ENCODE measurements at places on chromosomes 7 and 10. TPM values are rescaled to one million over a fixed set of nuclear protein-coding genes. Genes with fewer than 3 reads are reported as not detected.

GRCh38 chr10:126503392-126504062 lies 115.2 kb upstream of the ADAM12 start:
- no peak for DNase-seq

DNA sequence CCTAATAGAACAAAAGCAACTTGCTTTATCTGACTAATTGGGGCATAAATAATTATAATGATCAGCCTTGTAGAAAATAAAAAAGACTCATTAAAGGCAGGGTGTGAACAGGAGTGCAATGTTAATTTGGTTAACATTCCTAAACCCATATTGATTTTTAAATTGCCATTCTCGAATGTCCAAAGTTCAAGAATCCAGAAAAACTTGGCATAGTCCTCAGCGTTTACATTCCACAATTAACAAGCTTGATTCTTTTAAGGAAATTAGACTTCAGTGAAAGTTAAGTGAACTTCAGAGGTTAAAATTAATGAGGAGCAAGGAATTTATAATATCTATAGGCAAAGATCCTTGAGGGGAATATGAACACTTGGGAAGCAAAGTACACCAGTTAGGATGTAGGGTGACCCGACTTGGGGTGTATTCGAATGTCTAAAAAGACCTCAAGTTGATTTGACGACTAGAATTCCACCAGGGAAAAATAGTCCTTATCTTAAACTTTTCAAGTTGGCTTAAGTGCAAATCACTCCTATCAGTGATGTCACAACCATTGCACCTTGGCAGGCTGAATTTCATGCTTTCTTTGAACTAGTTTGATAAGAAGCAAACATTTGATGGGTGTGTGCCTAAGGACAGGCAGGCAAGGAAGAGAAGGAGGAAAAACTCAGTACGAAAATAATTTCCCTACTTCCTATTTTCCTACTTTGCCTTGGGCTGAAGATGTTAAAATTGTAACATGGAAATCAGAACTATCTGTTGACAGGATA lies 830.4 kb upstream of the COBL start:
- DNase-seq: no peak

GRCh38 chr7:28976022-28976421 lies 17.9 kb upstream of the TRIL start:
- no peak for DNase-seq

DNA sequence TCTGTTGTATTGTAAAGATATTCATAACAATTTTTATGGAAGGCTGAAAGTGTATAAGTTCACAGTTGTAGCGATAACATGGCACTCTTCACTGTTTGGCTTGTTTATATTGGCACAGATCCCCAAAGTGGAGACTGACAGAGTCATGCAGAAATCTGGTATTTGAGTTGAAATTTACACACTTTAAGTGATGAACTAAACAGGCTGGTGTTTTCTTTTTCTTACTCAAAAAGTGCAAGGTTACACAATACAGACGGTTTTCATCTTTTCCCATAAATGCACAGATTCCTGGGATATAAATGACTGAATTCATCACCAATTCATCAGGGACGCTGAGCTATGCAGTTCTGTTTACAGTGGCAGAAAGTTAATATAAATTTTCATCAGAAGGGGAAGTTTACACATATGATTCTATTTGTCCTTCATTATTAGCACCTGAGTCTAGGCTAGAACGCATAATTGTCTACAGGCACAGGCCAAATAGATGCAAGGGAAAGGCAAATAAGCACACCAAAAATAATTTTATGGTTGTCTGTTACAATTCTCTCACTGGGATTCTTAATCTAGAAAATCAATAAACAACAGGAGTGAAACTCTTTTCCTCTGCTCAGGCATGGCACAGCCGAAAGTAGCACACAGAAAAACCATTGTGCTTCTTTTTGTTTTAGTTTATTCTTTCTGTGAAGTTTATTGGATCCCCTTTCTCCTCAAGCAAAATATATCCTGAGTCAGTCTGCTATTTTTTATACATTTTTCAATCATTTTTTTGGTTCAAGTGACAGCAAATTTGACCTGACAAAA lies 88.0 kb downstream of the FOXP2 start:
- DNase-seq: no peak

DNA sequence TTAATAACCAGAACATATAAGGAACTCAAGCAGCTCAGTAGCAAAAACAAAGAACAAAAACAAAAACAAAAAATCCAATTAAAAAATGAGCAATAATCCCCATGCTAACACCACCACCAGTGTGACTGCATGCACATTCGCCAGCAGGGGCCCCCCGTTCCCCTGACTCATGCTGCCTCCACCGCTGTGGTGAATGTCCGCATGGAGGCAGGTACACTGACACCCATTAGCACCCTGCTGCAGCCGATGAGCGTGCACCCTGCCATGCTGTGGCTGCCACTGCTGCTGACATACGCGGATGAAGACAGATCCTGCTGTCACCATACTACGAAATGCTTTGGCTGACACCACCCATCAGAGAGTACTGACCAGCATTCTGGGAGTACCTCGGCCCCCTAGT lies 321.6 kb upstream of the LRRTM3 start:
- DNase-seq: no peak

GRCh38 chr7:7737674-7738073 lies 19.3 kb upstream of the RPA3 start:
- DNase-seq: no peak

DNA sequence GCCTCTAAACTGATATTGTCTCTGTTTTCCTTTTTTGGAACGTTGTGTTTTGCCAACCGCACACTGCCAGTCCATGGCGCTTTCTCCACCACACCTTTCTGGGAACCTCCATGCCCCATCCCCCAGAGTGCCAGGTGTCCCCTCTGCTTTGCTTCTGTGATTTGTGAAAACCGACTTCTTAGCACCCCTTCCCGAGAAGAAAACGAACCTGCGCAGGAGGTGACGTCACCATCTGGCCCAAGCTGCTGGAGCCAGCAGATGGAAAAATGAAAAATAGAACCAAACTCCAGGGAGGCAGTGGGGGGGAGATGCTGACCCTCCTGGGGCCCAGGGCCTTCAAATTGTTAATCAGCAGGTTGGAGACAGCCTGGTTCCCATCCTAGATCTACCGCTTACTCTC lies 103.8 kb downstream of the HTR5A start:
- DNase-seq: no peak

- no peak for DNase-seq
These were observed 252.8 kb downstream of the ZMYND11 start for GRCh38 chr10:387909-388660.

- no peak for DNase-seq
These were observed 148.4 kb upstream of the AHR start for GRCh38 chr7:17150018-17150417.

DNA sequence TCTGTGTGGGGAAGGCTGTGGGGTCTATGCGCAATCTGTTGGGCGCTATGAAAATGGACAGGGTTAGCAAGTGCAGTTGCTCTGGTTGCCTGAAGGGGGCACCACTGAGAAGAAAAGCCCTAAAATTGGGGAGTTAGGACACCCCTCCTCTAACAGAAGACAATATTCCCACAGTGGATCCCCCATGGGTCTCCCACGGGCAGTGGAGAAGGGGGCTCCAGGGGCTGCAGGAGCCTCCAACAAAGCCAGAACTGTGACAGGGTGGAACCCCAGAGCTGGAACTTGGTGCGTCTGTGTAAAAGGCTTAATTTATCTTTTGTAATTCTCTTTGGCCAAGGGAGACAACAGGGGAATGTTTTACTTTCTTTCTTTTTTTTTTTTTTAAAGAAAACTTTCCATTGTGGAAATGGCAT lies 12.5 kb upstream of the COL13A1 start:
- no peak for DNase-seq

- DNase-seq: no peak
These were observed 1.3 kb upstream of the ZCCHC24 start for GRCh38 chr10:79446758-79447084.

GRCh38 chr7:96870934-96871333 lies 134.4 kb upstream of the DLX6 start:
- no peak for DNase-seq

DNA sequence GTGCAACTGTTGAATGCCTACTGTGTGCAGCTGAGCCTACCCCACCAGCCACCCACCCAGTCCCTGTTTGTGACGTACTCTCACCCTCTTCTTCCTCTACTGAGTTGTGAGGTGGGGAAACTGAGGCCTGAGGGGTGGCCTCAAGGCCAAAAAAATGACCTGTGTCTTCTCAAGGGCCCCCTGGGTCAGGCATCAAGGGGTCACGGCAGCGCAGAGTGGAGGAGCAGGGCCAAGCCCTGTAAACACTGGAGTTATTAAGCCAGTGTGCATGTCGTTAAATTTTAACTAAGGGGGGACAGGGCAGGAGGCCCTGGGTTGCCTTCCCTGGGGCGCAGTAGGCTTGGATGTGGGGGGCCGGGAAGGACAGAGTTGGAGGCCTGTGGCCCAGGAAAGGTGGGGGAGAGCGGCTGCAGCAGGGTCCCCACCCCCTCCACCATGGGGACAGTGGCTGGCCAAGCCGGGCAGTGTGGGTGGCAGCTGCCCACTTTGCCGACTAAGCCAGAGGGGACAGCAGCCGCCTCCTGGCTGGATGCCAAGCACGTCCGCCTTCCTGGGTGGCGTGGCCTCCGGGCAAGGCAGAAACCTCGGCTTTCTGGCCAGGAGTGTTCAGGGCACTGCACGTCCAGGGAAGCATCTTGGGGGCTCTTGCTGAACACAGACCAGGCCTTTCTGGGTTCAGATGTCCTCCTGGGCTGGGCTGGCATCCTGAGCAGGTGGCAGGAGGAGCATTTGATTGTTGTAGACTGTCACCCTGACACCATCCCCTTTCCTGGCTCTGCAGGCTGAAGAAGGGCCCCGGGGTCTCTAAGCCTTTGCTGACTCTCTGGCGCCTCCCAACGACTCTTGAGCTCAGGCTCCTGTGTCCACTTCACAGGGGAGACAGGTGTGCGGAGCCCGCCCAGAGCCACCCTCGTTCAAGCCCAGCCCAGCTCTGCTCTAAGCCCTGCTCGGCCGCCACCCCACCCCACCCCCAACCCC lies 1.9 kb downstream of the SLC29A4 start:
- peak; percentile 57 for DNase-seq

- DNase-seq: no peak
These were observed 602.8 kb downstream of the KCNMA1 start for GRCh38 chr10:77034795-77035194.

GRCh38 chr10:71211053-71211452 lies 1.3 kb upstream of the UNC5B start:
- DNase-seq: no peak

GRCh38 chr7:154853063-154853726 lies 149.7 kb downstream of the PAXIP1 start:
- no peak for DNase-seq

- DNase-seq: no peak
These were observed 196.4 kb downstream of the GFRA1 start for GRCh38 chr10:116076621-116077020.

GRCh38 chr10:76244061-76244686 lies 812.8 kb downstream of the LRMDA start:
- no peak for DNase-seq

DNA sequence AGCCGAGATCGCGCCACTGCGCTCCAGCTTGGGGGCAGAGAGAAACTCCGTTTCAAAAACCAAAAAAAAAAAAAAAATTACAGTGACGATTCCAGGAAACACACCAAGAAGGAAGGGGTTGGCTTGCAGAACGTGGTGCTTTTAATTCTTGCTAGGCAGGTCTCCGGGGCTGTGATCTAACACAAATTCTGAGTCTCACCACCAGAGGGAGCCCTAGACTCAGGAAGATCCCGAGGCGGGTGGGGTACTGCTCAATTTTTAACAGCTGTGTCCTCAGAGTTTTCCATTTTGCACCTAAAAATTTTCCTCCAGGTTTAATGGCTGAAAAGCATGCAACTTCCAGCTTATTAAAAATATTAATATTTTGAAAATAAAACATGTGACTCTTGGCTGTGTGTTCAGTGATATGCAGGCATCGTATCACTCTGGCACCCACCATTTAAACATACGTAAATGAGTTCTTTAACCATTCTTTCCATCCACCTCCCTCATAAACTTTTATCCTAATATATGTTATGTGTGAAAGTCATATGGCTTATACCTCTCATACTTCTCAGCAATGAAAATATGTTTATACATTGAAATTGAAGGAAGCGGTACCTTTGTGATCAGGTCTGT lies 26.5 kb upstream of the NUB1 start:
- peak; percentile 61 for DNase-seq

- DNase-seq: no peak
These were observed 110.6 kb upstream of the ZNF716 start for GRCh38 chr7:57339198-57339944.

- DNase-seq: no peak
These were observed 62.2 kb downstream of the GRID1 start for GRCh38 chr10:86304436-86304835.

- no peak for DNase-seq
These were observed 86.2 kb upstream of the DDC start for GRCh38 chr7:50651271-50651989.

DNA sequence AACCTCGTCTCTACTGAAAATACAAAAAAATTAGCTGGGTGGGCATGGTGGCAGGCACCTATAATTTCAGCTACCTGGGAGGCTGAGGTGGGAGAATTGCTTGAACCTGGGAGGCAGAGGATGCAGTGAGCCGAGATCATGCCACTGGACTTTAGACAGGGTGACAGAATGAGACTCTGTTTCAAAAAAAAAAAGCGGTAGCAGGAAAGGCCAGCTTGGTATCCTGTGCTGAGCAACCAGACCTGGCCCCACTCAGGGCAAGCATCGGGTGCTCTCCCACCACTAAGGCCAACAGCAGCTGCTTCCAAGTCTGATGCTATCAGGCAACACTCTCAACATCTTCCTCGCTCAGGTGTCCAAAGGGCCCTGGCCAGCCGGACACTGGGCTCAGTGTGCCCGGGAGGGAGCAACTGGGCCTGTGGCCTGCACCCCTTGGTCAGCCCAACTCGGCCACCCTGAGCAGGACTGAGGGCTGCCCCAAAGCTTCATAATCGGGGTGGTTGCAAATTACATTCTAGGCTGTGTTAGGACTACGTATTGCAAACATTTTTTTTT lies 44.3 kb upstream of the MSMB start:
- no peak for DNase-seq

- no peak for DNase-seq
These were observed 1.5 kb downstream of the CLDN12 start for GRCh38 chr7:90404777-90405176.

DNA sequence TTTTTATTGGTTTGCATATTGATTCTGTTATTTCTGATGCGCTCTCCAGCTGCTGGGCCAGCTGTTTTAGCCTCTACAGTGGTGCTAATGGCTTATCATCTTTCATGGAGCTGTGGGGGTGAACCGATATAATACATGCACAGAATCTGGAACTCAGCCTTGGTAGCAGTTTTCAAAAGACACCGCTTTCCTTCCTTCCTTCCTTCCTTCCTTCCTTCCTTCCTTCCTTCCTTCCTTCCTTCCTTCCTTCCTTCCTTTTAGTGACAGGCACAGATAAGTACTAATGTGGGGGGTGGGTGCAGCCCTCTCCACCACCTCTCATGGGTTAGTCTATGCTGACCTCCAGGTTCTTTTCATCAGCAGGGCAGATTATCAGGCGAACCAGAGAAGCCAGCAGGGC lies 31.9 kb upstream of the C10orf53 start:
- DNase-seq: no peak

GRCh38 chr10:79938728-79939406 lies 10.0 kb downstream of the SFTPD start:
- DNase-seq: no peak

CD36 gene
- 35.3 TPM for polyA plus RNA-seq

DCLRE1A gene
- 16.8 TPM for polyA plus RNA-seq

PRLHR gene
- not detected for polyA plus RNA-seq

CTAGE8 gene
- 9.4 TPM for polyA plus RNA-seq

AKR1C3 gene
- 63.2 TPM for polyA plus RNA-seq

CPA2 gene
- polyA plus RNA-seq: 0.34 TPM

CHCHD2 gene
- 257 TPM for polyA plus RNA-seq

AUTS2 gene
- 66.2 TPM for polyA plus RNA-seq

CEP55 gene
- 16.8 TPM for polyA plus RNA-seq

SFTPA1 gene
- not detected for polyA plus RNA-seq

All from right renal cortex interstitium (tissue), 3 donors.